ENCODE measurements at places on chromosomes 7 and 10. TPM values are rescaled to one million over a fixed set of nuclear protein-coding genes. Genes with fewer than 3 reads are reported as not detected.

STAMBPL1 gene
- 8.9 TPM for total RNA-seq

C10orf67 gene
- total RNA-seq: not detected

ERLIN1 gene
- 44.8 TPM for total RNA-seq

SFRP4 gene
- 81.9 TPM for total RNA-seq

RPP38 gene
- total RNA-seq: 17.4 TPM

OR9A2 gene
- total RNA-seq: not detected

C1GALT1 gene
- 14.4 TPM for total RNA-seq

KCNIP2 gene
- 4.1 TPM for total RNA-seq

DNA sequence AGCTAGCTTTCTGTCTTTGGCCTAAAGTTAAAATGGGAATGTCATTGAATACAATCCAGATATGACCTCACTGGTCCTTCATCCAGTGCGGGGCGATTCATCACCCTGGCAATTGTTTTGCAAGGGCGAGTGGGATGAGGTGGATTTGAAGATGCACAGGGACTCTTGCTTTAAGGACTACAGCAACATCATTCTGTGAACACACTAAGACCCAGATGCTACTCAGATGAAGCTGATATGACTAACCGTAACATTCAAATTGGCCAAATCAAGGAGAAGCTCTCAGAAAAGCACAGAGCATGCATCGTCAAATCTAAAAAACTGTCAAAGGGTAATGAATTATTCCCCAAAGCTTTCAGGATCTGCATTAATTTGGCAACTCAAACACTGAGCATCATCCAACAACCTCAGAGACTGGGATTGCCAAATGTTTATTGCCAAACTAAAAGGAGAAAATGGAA lies 12.8 kb downstream of the CPA1 start:
- DNase-seq: peak; percentile 74

DNA sequence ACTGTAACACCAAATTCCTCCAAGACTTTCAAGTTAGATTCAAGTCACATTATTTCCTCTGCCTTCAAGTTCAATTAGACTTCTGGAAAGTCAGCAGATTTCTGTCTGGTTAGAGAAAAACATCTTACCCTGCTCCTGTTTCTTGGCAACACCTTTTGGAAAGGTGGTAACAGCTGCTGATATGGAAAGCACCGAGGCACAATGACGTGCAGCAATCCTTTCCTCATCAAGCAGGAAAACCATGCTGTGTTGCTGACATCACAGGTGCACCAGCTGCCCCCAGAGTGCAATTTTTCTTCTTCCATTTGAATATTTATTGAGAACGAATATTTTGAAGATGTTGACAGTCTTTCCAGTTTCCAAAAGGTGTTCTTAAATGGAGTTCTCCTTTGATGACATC lies 41.9 kb downstream of the ZNF800 start:
- no peak for DNase-seq

DNA sequence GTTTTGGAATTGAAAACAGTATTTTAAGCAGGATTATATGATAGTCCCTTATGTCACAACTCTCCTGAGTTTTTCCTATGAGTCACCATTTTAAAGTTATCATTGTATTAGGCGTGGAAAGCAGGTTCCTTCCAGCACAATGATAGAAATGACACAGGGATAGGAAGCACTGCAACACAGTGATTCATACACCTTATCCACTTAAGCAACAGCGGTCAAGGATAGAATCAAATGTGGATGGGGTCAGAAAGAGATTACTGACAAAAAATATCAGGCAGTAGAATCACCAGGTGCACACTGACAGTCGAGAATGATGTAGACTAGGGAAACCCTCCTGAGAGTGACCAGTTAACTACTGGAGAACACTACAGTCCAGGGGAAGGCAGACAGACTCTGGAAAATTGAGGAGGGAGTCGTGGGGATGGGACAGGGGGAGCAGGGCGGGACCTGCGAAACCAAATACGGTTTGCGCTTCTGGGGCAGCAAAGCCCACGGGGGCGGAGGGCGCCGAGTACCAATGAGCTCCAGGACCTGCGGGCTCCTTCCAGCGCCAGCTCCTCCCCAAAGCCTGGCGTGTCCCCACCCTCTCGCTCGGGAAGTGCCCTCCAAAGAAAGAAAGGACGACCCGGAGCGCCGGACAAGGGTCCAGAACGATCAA lies 479 bp downstream of the PNPLA8 start:
- DNase-seq: no peak

DNA sequence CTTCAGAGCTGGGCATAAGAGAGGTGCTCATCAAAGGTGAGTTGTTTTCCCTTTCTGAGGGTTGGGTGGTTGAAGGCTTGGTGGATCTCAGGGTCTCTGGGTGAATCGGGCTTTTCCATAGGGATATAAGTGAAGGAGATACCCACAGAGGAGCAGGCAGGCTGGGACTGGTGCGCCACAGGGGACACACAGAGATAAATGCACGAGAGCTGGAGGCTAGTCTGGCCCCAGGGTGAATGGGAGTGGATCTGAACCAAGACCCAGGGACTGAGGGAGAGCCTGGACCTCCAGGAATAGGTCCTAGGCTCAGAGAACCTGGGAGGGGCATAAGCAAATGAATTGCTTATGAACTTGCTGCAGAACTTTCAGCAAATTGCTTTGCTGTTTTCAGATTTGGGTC lies 61.5 kb downstream of the LRRC18 start:
- no peak for DNase-seq

DNA sequence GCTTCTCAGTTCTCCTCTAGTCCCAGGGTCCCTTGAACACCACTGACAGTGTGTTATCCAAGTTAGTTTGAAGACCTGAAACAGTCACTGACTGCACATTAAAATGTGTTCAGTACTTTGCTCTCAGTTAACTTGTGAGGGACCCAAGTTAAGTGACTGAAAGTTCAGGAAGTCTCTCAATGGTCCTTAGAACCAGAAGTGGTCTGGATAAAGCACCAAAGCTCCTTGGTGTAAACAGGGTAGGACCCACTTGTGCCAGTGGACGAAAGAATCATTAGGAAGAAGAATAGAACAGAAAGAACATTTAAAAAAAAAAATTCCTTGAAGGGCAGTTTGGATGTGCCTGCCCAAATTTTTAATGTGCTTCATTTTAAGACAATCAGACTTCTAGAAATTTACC lies 45.1 kb downstream of the NOD1 start:
- no peak for DNase-seq

DNA sequence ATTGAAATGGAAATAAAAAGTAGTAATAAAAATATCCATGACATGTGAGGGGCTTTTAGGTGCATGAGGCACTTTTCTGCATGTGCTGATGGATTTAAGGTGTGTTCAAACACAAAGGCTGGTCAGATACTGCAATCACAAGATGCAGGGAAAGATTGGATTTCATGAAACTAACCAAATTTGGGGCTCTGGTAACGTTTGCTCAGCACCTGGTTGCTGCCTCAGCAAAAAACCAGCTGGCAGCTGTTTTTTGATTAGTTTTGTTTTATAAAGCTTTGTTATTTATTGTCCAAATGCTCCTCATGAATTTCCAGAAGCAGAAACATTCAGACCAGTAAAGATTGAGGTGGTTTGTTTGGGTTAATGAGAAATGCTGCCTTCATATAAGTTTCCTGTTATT lies 195.7 kb upstream of the NRG3 start:
- no peak for DNase-seq

- no peak for DNase-seq
These were observed 64.5 kb downstream of the MCMBP start for GRCh38 chr10:119807960-119808697.

DNA sequence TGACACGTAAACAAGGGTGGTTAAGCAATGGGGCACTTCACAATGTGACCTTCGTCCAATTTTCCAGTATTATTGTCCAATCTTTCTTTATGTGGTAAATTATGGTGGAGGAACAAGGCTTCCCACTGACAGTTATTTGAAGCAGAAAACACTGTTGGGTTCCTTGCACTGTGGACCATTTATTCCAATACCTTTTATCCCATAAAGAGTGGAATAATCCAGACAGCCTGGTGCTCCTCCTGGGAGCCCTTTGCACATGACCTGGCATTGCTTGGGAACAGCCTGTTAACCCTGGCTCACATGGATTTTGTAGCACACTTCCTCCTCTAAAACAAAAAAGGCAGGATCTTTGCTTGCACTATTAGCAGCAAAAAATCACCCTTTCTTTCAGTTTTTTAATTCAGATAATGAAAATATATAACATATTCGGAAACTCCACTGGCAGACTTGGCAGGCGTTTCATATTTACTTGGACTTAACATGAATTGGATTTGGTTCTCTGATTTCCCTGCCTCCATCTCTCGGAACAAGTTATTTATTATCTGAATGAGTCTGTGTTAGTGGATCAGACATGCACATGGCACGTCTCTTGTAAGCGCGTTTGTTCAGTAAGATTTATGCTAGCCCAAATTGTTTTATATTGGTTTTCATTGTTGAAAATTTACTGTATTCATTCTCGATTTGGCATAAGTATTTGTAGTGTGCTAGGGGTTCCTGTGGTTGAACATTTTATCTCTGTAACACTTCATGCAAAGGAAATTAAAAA lies 59.3 kb downstream of the BMPER start:
- DNase-seq: no peak

DNA sequence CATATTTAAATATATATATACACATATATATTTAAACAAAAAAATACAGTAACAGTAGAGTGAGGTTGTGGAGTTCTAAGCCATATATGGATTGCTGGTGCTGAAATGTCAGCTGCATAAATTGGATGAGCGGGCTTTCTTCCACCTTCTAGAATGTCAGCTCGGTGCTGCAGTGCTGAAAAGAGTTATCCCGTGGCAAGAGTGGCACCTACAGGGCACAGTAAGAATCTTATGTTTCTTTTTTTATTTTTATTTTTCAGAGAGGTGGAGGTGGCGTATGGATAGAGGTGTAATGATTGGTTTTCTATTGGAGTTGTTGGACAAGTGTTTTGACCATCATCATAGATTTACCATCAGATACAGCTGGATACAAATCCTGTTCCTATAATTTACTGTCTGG lies 86.2 kb upstream of the DYNC1I1 start:
- peak; percentile 52 for DNase-seq

GRCh38 chr10:129626796-129627435 lies 159.9 kb downstream of the MGMT start:
- DNase-seq: no peak

- no peak for DNase-seq
These were observed 265.9 kb upstream of the MKLN1 start for GRCh38 chr7:131061818-131062217.

GRCh38 chr10:72014785-72015480 lies 50.7 kb downstream of the CHST3 start:
- no peak for DNase-seq

- no peak for DNase-seq
These were observed 101.5 kb upstream of the TMEM72 start for GRCh38 chr10:44809647-44810046.

DNA sequence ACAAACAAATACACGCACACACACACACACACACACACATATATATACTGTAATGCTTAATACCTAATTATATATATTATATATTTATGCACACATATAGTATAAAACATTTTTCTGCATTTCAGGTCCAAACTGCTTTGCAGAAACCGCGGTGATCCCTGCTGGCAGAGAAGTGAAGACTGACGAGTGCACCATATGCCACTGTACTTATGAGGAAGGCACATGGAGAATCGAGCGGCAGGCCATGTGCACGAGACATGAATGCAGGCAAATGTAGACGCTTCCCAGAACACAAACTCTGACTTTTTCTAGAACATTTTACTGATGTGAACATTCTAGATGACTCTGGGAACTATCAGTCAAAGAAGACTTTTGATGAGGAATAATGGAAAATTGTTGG lies 138.5 kb downstream of the VWC2 start:
- no peak for DNase-seq

GRCh38 chr7:70392877-70393435 lies 739.0 kb upstream of the GALNT17 start:
- DNase-seq: no peak

DNA sequence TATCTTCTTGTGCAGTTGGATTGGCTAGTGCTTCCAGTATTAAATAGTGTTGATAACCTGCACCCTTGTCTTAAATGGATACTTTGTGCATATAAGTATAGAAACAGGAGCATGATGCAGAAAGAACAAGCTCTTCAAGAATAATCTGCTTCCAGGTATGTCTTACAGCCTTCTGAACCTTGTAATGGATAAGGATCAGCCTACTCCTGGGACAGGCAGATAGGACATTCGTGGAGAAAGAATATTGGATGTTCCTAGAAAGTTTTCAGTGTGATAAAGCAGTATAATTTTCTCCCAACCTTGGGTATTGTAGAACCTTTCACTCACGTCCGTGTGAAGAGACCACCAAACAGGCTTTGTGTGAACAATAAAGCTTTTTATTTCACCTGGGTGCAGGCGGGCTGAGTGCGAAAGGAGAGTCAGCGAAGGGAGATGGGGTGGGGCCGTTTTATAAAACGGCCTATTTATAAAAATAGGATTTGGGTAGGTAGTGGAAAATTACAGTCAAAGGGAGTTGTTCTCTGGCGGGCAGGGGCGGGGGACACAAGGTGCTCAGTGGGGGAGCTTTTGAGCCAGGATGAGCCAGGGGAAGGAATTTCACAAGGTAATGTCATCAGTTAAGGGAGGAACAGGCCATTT lies 27.2 kb downstream of the C1GALT1 start:
- no peak for DNase-seq

- DNase-seq: no peak
These were observed 516.7 kb downstream of the PARD3 start for GRCh38 chr10:34298346-34298818.

DNA sequence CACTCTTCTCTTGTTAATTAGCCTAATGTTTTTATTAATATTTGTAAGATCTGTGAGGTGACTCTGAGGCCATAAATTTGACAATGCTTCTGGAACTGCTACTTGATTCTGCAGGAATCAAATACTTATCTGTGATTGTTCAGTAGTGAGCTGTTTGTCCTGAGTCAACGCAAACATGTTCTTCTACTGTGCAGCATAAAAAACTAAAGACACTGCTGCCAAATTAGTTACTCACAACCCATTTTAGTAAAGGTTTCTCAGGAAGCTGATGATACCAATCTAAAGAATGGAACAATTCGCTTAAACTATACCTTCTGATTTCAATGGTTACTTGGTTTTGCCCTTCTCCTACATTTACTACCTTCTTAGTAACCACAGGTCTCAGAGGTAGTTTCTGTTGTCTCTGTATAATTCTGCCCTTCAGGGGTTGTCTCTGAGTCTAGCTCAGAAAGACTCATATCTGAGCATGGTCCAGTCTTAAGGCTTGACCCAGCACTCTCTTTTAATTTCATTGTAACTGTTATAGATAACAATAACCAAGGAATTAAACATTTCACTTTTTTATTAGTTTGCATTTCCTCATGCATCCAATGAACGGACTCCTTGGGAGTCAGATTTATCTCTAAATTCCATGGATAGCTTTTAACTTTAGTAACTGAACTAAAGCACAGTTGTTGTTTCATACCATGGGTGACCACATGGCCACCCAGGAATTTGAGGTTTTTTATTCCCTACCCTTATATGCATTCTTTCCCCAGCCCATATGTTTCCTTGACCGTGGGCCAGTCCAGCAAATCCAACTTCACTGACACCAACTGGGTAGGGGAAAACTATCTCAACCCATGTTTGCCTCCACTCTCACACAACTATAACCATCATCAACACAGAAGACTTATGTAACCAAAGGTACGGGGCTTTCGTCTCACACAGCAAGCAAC lies 309.5 kb upstream of the TEX47 start:
- no peak for DNase-seq

- peak; percentile 77 for DNase-seq
These were observed 111.2 kb upstream of the PTN start for GRCh38 chr7:137454767-137455166.
